ENCODE measurements at places on chromosomes 1 and 21.

- DNase-seq = no peak
Measured at GRCh38 chr1:228652116-228652515, 83.2 kb upstream of the RHOU start.

DNA sequence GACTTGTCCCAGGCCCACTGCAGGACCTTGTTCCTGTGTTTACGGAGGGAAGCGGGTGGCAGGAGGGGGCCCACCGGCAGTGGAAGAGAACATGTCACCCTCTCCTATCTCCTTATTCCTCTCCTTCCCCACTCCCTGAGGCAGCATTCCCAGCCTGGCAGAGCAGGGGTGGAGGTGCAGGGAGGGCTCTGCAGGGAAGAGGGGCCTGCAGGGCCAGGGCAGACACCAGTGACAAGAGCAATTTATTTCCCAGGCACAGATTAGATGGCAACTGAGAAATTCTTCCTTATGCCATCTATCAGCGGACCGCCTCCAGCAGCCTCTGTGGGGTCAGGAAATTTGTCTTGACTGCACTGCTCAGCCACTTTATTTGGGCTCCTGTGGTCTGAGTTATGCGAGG lies 105.8 kb downstream of the DDX20 start:
- DNase-seq = no peak

GRCh38 chr1:66570196-66570595 lies 36.2 kb downstream of the SGIP1 start:
- no peak for DNase-seq

GRCh38 chr1:165899461-165899941 lies 72.1 kb downstream of the UCK2 start:
- no peak for DNase-seq

- DNase-seq = no peak
Measured at GRCh38 chr1:243982447-243983018, 68.5 kb upstream of the ZBTB18 start.

GRCh38 chr1:30611741-30612309 lies 111.6 kb downstream of the MATN1 start:
- no peak for DNase-seq

DNA sequence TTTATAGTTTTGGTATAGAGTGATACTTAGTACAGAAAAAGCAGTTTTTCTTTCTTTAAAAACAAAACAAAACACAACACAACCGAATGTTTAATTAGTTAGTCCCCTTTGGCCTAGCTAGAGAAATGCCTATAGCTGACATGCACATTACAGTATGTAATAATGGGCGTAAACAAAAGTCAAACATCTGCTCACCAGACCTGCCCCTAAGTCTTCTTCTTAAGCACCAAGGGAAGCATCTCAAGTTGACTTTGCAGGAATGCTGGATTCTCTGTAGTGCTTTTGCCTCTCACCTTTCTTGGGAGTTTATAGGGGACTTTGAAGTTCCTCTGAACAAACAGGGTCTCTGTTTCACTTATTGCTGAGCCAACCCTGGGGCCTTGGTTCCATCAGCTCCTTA lies 143.7 kb downstream of the TM2D1 start:
- DNase-seq = no peak

DNA sequence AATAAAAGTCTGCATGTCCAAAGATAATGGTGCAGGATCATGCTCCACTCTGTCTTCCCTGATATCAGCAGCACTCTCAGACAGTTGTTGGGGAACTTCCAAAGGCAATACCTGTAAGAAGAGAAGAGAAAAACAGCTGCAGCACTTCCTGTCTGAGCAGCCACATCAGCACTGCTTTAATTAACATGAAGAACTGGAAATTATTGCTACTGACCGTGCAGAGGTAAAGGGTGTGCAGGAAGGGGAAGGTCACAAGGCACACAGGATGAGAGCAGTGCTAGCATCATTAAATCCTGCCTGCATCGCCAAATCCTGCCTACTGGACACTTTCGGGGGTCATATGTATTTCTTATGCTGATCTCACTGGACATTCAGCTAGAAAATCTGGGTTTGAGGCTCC lies 379.0 kb downstream of the LMX1A start:
- DNase-seq = no peak

GRCh38 chr1:198932351-198932991 lies 293.6 kb downstream of the PTPRC start:
- DNase-seq = no peak

DNA sequence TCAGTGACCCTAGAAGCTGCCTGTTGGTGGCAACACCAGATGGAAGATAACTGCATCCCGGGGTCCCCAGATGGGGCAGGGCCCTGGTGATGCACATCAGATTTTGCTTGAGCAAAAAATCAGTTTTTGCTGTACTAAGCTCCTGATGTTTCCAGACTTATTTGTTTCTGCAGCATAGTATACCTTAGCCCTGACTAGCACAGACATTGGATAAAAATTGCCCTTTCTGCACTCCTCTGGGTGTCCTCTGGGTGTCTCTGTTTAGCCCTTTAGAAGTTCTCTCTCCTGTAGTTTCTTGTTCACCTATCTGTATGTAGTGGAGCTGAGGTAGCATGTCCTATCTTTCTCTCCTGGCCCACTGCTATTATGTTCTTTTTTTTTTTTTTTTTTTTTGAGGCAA lies 30.3 kb upstream of the PLA2G2C start:
- no peak for DNase-seq

DNA sequence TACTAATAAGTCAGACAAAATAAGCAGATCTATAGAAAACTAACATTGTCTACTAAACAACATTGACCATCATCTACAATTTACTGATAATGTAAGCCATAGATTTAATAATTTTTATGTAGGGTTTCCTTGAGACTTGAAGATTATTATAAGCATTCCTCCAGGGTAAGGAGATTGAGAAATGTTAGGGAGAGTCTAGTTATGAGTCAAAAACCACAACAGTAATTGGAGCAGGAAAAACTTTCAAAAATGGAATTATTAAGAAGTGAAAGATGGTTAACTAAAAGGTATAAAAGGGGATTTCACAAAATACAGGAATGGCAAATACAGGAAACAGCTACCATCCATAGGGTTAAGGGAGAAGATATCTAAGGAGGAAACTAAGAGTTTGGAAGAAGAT lies 12.4 kb upstream of the UHMK1 start:
- no peak for DNase-seq

GRCh38 chr1:16117369-16117768 lies 38.5 kb downstream of the EPHA2 start:
- no peak for DNase-seq

- no peak for DNase-seq
Measured at GRCh38 chr21:32093646-32094462, 185.0 kb downstream of the MIS18A start.

DNA sequence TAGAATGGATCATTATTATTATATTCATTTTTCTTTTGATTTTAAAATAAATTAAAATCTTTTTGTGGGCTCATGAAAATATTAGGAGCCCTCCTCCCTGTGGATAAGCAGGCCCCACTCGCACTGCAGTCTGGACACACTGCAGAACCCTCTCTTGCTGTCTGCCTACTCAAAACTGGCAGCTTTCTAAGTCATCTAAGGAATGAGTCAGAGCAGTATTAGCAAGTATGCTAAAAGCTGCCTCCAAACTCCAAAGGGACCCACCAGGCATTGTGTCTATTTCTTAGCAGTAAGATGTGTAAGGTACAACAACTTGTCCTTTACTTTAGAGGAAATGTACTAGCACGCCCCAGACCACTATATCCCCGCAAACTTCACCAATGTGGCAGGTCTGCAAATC lies 108.8 kb downstream of the SYF2 start:
- DNase-seq = no peak

DNA sequence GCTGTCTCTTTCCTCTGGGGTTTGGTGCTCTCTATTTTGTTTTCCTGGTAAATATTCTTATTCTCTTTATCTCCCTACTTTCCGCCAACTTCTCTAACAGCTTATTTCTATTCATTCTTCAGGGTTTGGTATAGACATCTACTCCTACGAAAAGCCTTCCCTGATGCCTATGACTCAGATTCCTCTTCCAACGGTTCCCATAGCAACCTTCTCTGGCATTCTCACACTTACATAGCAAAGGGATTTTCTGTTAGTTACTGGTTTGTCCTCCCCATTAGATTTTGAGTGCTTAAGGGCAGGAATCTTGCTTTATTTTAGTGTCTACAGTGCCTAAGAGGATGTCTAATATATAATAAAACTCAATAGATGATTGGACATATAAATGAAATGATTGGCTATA lies 407.6 kb upstream of the DEPDC1 start:
- no peak for DNase-seq

Measured in fibroblast of skin of left quadriceps (primary cell).